DND-41 (cell line): ENCODE measurements at places on chromosomes 2 and 18.
A peak's percentile ranks its signal among the peaks of the same experiment; 100 is the strongest.

DNA sequence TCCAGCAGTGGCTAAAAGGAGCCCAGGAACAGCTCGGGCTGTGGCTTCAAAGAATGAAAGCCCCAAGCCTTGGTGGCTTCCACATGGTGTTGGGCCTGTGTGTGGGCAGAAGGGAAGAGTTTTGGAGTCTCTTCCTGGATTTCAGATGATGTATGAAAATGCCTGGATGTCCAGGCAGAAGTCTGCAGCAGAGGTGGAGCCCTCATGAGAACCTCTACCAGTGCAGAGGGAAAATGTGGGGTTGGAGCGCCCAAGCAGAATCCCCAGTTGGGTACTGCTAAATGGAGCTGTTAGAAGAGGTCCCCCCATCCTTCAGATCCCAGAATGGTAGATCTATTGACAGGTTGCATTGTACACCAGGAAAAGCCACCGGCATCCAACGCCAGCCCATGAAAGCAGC is 412.1 kb downstream of the TDRD15 start:
- DNase-seq: no peak

- no peak for DNase-seq
These were observed 44.1 kb upstream of the EPAS1 start for GRCh38 chr2:46252891-46253659.

DNA sequence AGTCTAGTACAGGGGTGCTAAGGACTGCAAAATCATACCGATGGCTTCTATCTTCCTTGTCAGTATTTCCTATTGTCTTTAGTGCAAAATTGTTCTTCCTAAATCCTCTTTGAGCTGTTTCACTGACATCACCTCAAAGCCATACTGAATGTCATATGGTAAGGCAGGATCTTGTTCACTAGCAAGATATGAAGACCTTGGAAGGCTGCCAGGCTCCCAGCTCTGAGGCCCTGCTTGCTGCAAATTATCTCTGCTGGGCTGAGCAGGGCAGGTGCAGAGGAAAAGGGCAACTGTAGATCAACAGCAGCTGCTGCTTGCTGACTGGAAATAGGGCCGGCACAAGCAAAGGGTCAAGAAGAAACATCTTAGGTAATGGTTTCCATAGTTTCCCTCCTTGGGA is 58.2 kb downstream of the PMAIP1 start:
- peak; percentile 93 for DNase-seq

DNA sequence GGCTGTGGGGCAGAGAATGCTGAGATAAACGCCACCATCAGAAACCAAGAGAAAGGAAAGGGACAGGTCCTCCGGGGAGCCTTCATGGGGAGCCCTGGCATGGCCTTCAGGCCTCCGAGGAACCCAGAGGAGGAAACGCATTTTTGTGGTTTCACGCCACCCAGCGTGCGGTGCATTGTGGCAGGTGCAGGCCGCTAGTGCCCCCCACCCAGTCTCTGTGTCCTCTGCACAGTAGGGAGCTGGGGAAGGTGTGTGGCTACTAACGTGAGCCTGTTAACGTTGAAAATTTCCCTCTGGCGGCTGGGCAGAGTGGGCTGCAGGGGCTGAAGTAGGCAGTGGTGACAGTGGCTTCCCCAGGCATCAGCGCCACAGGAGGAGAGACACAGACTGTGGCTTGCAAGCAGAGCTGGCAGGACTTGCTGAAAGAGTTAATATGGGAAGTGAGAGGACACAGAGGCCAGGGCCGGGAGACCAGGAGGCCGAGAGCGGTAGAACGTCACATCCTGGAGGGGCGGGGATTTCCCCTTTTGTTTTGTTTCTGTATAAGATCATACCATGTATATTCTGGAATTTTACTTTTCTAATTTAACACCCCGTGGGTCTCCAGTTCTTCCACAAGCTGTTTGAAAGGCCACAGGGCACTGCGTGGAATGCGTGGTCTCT is 166.9 kb downstream of the GBX2 start:
- DNase-seq: peak; percentile 6

DNA sequence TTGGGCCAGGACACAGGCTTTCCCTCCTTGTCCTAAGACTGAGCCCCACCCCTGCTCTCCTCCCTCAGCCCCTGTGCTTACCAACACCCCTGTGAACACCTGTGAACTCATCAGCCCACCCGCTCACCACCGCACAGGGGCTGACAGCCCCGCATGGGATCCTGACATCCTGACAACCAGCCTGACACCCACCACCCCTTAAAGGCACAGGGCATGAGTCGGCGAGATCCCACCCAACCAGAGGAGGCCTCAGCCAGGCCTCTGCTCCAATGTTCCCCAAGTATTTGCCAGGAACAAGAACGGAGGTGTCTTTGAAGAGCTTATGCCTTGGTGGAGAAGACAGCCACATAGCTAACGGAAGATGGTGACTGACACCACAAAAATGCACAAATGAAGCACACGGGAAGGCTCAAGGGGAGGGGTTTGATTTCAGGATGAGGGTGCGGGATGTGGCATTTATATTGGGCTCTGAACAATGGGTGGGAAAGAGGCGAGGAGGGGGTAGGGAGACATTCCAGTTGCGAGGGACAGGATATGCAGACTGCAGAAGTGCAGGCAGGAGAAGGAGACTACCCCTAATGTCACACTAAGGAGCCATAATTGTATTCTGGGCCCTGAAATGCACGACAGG is 11.0 kb downstream of the RAB11FIP5 start:
- no peak for DNase-seq

DNA sequence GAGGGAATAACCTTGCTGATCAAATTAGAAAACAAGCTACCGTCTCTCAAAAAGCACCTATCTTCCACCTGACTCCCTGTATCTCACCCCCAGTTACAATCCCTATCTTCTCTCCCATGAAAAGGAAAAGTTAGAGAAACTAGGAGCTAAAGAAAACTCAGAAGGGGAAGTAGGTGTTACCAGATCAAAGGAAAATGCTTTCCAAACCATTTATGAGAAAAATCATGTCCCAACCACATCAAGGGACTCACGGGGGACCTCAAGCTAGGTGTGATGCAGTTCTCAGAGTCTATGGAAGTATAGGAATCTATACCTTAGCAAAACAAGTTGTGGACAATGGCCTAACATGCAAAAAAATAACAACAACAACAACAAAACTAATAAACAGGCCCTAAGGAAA is 135.5 kb upstream of the RMP24 start:
- no peak for DNase-seq

DNA sequence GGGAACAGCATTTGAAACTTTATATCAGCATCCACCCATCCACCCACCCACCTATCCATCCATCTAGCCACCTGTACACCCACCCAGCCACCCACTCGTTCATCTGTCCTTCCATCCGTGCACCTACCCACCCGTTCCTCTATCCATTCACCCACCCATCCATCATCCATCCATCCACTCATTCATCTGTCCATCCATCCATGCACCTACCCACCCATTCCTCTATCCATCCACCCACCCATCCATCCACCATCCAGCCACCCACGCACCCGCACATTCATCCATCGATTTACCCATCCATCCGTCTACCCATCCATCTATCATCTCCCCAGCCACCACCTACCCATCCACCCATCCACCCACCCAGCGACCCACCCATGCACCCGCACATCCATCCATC is 24.8 kb downstream of the LDLRAD4 start:
- DNase-seq: no peak

DNA sequence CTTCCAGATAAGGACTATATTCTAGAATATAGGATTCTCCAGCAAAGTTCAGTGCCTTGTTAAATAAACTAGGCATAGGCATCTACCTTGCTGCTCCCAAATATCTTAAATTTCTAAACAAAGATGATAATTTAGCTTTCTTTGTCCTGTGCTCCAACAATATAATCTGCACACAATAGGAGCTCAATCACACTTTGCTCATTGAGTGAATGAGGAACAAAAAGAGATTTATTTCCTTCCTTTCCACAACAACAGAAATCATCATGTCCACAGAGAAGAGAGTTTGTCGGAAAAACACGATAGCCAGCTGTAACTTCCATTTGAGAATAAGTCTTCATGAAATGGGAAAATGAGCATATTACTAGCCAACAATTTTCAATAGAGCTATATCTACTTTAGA is 256.7 kb downstream of the TCF4 start:
- no peak for DNase-seq
